NCI-H1092 (cell line): ENCODE measurements at places on chromosomes 13 and 19.
A peak's percentile ranks its signal among the peaks of the same experiment; 100 is the strongest.

GRCh38 chr13:106514928-106515634 lies 20.4 kb downstream of the EFNB2 start:
- DNase-seq, result no peak

DNA sequence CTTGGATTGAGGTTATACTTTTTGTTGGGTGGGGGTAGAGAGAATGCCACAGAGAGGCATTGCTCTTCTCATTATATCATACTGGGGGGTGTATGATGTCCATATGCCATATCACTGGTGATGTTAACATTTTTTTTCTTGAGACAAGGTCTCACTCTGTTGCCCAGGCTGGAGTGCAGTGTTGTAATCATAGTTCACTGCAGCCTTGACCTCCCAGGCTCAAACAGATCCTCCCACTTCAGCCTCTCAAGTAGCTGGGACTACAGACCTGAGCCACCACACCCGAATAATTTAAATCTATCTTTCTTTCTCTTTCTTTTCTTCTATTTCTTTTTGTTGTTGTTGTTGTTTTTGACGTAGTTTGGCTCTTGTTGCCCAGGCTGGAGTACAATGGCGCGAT lies 4.9 kb upstream of the SNRNP70 start:
- no peak for DNase-seq

DNA sequence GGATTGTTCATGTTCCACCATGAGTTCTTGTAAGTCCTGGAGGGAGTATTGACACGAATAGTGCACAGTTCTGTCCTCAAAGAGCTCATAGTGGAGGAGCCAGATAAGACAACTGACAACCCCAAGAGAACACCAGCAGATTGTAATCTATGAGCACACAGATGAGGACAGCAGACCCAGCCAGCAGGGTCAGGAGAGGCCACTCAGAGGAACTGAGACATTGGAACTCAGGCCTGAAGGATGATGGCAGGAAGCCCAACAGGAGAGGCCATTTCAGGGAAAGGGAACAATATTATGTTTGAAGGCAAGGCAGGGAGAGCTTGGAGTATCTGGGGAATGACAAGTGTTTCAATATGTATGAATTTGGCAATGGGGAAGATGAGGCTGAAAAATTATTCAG lies 63.7 kb upstream of the IPO5 start:
- DNase-seq, result no peak

GRCh38 chr19:21483589-21484170 lies 21.7 kb upstream of the ZNF429 start:
- DNase-seq, result no peak

GRCh38 chr13:21894091-21894490 lies 223.2 kb downstream of the FGF9 start:
- peak; percentile 75 for DNase-seq

GRCh38 chr13:101846701-101847100 lies 394.2 kb downstream of the ITGBL1 start:
- DNase-seq, result no peak

GRCh38 chr13:110217085-110217484 lies 89.9 kb downstream of the COL4A1 start:
- no peak for DNase-seq

GRCh38 chr13:69959046-69959445 lies 148.6 kb upstream of the ATXN8OS start:
- DNase-seq, result no peak

- DNase-seq, result no peak
These were observed 630 bp downstream of the SPPL2B start for GRCh38 chr19:2329149-2329478.

DNA sequence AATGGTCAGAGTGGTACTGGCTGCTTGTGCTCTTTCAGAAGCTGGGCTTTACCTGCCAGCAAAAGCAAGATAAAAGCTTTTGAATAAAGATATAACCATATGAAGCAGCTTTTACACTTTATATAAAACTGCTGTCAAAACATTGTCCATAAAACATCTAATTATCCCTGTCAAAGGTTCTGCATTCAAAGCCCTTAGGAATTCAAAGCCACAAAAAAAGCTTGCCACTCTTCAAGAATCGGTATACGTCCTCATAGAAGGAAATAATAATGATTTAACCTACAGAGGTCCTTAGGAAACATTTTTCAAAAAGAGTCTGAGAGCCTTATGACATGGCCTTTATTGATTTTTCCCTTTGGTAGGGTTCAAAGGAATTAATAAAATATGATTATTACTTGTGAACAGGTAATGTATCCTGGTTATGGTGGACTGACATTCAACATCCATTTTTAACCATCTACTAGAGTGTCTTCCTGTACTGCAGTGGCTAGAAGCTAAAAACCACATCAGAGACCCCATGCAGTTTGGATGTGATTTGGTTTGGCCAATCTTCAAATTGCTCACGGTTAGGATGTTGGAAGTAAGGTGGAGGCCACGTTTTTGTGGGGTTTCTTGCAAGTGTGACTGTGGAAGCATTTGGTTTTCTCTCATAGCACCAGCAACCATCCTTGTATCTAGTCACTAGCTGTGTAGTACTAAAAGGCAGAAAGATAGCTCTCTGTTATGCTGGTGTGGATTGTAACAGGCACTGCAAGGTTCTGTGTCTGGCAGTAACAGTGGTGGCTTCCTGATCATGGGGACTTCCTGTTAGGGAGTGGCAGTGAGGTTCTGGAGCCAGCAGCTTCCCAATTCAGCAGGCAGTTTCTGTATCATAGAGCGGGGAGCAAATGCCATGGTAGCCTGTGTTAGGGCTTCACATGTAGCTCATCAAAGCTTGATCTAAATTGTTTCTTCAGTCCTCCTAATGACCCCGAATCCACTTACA lies 441.5 kb downstream of the DIAPH3 start:
- DNase-seq, result no peak

- DNase-seq, result no peak
These were observed 18.2 kb upstream of the MED4 start for GRCh38 chr13:48112896-48113755.
